ENCODE measurements at places on chromosomes 6 and 20.

GRCh38 chr6:79307321-79308036 lies 73.0 kb upstream of the HMGN3 start:
- no peak for DNase-seq

DNA sequence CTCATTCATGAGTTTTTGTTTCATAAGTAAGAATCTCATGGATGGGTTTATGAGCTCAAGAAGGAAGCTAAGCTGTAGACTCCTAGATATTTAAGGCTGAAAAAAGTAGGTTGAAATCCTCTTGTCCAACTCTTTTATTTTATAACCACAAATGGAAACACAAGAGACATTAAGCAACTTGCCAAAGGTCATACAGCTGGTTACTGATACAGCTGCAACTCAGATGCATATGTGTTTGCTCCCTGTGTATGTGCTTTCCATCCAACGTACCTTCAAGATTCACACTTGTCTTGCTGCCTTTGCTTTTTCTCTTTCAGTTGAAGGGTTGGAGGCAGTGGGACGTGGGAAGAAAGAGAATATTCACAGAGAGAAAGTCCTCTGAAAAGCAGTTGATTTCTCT lies 153.5 kb upstream of the STMND1 start:
- DNase-seq: no peak

- DNase-seq: no peak
Measured at GRCh38 chr6:113357041-113357440, 500.1 kb upstream of the MARCKS start.

GRCh38 chr6:27293436-27294098 lies 18.5 kb downstream of the POM121L2 start:
- DNase-seq: no peak

DNA sequence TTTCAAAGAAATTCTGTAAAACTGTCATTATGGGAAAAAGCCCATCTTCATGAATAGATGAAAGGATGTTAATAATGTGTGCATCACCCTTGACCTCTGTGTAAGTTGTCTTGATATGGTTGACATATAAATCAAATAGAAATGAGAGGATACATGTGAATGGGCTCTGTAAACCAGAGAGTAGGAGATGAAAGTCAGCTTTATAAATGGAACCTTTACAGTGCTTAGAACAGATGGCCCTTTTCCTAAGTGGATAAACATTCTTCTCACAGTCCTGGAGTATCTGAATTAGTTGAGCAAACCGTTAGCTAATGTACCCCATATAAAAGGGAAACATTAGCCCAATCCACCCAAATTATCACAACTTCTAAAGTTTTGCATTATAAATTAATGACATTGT lies 57.5 kb downstream of the MYLK4 start:
- DNase-seq: no peak

DNA sequence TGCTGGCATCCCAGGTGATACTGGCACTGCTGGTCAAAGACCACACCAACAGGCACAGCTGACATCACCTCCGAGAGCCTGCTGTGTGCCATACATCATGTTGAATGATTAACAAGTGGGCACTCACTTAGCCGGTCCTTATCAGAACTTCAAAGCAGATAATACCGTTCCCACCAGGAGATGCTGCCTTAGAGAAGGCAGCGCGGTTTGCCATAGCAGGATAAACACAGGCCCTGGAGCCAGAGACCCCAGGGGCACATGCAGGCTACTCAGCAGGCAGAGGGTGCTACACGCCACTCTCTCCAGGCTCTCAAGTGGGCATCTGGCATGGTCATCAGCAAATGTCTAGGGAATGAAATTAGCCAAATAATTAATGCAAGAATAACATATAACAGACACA lies 86.5 kb upstream of the CST7 start:
- no peak for DNase-seq

- DNase-seq: no peak
Measured at GRCh38 chr6:20427856-20428255, 26.2 kb downstream of the E2F3 start.

GRCh38 chr6:12047304-12047703 lies 35.2 kb downstream of the HIVEP1 start:
- no peak for DNase-seq

DNA sequence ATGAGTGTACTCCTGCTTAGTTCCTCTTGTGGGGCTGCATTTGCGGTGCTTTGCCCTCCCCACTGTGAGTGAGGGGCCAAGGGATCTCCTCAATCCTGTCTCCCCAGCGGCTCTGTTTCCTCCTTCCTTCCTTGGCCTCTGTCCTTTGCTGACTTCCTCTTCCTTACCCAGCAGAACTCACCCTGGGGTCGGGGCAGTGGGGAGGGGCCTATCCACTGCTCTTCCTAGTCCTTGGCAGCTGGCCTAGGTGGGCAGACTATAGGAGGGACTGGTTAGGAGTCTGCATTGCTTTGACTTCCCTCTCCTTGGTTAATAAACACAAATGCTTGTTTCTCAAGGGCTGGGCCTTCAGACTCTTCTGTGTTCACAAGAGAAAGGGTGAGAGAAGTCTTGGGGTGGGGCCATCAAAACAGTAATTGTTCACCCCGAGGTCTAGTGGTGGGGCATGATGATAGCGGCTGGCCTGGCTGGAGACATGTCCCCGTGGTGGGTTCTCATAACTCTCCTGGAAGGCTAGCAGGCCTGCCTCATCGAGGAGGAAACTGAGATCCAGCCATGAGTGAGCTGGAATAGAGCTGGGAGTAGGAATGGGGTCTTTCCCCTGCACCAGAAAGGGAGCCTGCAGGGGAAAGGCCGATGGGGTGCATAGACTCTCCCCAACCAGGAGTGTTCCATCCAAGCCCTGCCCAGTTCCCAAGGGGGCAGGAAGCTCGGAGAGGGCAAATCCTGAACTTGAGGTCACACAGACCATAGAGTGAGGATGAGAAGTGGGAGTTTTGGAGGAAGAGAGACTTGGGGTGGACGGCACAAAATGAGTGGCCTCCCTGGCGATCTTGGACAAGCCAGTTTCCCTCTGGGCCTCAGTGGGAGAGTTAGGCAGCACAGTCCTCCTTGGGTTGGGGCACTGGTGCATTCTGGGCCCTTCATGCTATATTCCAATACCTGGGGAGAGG lies 12.7 kb downstream of the FAM110A start:
- no peak for DNase-seq

DNA sequence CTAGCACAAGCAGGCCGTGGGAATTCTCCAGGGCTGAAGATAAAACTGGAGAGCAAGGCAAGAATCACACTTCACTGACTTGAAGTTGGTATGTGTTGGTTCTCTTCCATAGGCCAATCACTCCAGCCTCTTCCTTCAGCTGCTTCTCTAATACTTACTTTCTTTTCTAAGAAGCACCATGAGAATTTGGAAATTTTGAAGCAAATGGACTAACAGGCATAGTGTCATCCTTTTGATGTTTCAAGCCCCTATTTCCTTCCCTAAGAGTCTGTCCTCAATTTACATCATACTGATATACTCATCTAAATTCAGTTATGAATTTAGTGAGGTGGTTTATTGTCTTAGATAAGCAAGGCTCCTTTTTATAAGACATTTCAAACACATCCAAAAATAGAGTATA lies 24.0 kb downstream of the SLC26A8 start:
- DNase-seq: no peak

- DNase-seq: no peak
Measured at GRCh38 chr20:59736366-59736765, 132.0 kb downstream of the PHACTR3 start.

GRCh38 chr6:22940581-22941290 lies 371.4 kb downstream of the HDGFL1 start:
- DNase-seq: no peak

DNA sequence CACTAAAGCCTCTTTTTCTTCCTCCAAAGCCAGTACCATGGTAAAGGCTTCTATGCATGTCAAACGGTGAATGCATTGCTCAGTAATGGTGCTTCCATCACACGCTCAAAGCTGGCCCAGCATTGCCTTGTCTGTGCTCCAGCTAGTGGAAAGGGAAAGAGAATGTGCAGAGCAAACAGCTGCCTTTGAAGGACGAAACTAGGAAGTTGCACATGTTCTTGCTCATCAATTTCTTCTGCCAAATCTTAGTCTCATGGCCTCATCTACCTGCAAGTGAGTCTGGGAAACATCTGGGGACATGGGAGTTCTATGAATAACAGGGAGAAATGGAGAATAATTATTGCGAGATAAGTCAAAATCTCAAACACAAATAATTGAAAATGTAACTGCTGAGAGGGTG lies 216.5 kb upstream of the SSTR4 start:
- no peak for DNase-seq

DNA sequence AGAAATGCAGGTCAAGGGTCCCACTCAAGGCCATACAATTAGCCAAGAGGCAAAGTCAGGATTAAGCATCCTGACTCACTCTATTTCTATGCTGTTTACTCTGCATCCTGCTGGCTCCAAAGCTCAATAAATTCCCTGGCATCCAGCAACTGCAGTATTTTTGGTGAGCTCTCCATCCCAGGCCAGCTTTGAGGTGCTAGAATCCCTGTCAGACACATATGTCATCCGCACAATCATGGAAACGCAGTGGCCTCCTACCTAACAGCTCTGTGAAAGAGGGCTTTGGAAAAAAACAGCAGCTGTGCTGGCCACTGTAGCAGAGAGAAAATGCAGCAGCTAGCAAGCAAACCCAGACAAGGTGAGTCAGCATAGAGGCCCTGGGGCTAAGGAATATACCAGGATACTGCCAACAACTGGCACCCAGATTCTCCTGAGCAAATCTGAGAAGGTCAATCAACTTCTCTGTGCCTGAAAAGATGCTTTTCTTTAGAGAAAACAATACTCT lies 58.4 kb downstream of the ANKEF1 start:
- DNase-seq: no peak

DNA sequence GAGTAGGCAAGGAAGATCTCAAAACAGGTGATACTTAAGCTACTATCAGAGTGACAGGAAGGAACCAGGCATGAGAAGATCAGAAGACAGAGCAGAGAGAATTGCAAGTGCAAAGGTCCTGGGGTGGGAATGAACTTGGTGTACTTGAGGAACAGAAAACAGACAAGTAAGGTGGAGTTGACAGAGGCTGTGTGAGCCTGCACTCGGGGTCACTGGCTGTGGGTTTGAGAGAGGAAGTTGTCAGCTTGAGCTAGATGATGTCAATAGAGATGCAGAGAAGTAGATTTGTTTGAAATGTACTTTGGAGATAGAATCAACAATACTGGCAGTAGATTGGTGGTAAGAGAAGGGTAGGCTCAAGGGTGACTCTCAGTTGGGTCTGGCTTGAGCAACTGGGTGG lies 209.5 kb downstream of the CLIC5 start:
- DNase-seq: no peak

- DNase-seq: no peak
Measured at GRCh38 chr20:16312998-16313397, 260.2 kb downstream of the KIF16B start.

- no peak for DNase-seq
Measured at GRCh38 chr20:32456869-32457478, 98.8 kb downstream of the ASXL1 start.

GRCh38 chr6:28563430-28564095 lies 37.9 kb downstream of the GPX5 start:
- no peak for DNase-seq

GRCh38 chr6:50714487-50715379 lies 1.4 kb downstream of the TFAP2D start:
- no peak for DNase-seq

- no peak for DNase-seq
Measured at GRCh38 chr6:124056407-124057334, 253.0 kb downstream of the NKAIN2 start.

DNA sequence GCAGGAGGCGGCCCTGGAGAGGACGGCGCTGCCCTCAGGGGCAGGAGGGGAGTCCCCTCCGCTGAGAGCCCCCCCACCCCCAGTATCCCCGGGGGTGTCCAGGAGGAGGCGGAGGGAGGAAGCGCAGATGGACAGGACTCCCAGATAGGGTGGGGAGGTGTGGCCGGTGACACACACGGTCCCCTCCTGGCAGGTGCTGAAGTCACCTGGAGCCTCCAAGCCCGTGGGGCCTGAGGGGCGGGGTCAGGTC lies 1.4 kb downstream of the STMN3 start:
- DNase-seq: no peak

GRCh38 chr6:89460713-89461112 lies 27.8 kb downstream of the ANKRD6 start:
- DNase-seq: no peak

DNA sequence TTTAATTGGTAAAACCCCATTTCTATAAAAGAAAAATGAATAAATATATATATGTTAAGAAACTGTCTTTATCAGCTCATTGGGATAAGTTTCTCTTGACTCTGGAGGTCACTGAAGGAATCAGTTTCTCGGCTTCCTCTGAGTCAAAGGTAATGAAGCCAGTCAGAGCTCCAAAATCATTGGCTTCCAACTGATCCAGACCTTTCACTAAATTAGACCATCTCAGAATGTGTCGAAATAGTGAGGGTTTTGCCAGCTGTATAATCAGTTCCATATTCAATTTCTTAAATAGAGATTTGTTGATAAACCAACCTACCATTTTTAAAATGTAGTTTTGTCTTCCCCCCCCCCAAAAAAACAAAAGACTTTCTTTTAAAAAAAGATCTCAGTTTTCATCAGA lies 60.5 kb upstream of the SRSF6 start:
- no peak for DNase-seq

DNA sequence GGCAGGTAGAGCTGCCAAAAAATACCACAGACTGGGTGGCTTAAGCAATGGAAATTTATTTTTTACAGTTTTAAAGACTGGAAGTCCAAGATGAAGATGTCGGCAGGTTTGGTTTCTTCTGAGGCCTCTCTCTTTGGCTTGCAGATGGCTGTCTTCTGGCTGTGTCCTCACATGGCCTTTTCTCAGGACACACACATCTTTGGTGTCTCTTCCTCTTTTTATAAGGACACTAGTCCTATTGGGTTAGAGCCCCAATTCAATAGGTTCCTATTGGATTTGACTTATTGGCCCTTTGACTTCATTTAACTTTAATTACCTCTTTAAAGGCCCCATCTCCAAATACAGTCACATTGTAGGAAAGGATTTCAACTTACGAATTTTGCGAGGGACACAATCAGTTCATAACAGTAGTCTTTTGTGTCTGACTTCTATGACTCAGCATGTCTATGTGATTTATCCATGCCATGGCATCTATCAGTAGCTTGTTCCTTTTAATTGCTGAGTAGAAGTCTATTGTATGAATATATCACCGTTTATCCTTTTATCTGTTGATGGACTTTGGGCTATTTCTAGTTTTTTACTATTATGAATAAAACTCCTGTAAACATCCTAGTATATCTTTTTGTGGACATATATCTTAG lies 11.0 kb upstream of the TCP11 start:
- no peak for DNase-seq

GRCh38 chr6:21885111-21885510 lies 291.6 kb downstream of the SOX4 start:
- no peak for DNase-seq

GRCh38 chr6:89440200-89440599 lies 7.2 kb downstream of the ANKRD6 start:
- DNase-seq: no peak

DNA sequence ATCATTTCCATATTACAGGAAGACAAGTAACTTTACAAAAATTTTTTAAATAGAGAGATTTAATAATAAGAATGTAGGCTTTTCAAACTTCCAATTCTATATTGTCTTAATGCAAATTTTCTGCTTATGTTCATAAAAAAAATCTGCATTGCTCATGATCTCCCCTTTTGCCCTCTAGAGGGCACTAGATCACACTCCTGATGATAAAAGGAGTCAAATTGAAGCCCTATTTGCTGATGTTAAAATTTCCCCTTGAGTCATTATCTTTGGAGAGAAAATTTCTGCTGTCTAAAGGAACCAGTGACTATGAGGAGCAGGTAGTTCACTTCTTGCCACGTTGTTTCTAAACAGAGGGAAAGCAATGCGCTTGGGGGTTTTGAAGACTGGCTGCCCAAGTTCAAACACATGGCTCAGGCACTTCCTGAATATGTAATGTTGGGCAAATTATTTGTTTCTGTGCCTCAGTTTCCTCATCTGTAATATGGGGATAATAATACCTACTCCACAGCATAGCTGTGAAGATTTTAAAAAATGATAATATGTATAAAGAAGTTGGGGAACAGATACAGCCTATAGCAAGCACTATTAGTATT lies 874.2 kb downstream of the TFAP2A start:
- DNase-seq: no peak
